SK-N-SH treated with all-trans-retinoic acid at 6 μM for 48 hours (cell line): ENCODE measurements at places on chromosomes 5 and 9.
A peak's percentile ranks its signal among the peaks of the same experiment; 100 is the strongest.

- no peak for ATAC-seq
Measured at GRCh38 chr5:136028090-136028489, 698 bp upstream of the TGFBI start.

DNA sequence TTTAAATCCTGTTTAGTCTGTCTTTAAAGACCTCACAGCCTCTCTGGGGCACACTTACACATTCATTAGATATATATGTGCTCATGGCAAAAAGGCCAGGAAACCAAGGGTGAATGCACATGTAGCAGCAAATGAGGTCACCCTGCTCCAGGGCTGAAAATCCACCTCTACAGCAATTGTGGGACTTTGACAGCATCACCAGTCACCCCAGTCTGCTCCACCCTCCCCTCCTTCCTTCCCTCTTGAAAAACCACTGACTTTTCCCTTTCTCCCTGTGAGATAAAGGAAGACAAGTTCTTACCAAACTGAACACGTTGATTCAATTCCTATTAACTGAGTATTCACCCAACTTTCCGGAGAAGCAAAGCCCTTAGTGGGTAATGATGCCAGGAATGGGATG is 15.2 kb upstream of the SH3RF2 start:
- no peak for ATAC-seq

- no peak for ATAC-seq
Measured at GRCh38 chr5:24073107-24073506, 565.7 kb downstream of the PRDM9 start.

GRCh38 chr5:28249771-28250415 is 1211.5 kb upstream of the CDH9 start:
- ATAC-seq = no peak

DNA sequence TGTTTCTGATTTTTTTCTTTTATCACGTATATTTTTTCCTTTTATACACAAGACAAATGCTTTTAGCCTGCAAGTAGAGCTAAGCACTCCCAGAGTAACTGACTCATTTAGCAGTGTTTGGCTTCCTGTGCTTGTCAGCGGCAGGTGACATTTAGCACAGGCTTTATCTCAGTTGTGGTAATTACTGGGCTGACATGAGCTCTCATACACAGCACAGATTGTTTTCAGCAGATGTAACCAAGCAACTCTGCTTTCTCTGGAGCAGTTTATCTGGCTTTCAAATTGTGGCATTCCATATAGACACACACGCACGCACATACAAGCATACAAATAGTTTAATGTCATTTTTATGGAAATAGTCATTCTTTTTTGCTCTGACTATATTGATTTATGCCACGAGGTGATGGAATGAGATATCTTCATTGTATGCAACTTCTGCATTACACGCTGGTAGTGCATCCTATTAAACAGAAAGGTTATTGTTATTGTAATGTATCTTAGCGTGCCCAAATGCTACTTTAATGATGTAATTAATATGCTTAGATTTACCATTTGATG is 379.0 kb upstream of the GRAMD2B start:
- ATAC-seq = peak; percentile 91
